ENCODE measurements at places on chromosomes 6 and 20.

DNA sequence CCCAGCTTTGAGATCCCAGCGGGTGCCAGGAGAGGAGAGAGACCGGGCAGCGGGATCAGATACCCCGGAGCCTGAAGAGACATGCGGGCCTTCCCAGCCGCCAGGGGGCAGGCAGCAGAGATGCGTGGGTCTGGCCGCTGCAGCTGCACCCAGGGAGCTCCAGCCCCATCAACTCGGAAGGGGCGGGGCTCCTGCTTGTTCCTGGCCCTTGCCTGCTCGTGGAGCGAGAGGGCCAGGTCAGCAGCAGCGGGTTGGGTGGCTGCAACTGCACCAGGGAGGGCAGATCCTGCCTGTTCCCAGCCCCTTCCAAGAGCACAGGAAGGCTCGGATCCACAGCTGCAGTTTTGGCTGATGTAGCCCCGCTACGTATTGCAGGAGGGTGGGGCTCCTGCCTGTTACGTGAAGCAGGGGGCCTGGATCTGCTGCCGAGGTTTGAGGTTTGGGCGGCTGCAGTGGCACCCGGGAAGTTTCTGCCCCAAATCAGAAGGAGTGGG lies 532.8 kb downstream of the RFPL4B start:
- DNase-seq, result no peak

GRCh38 chr6:48866682-48867081 lies 596.4 kb downstream of the MMUT start:
- DNase-seq, result no peak

- no peak for DNase-seq
Observed at GRCh38 chr20:15297059-15297875, 959.9 kb upstream of the FLRT3 start.

GRCh38 chr6:1747531-1747930 lies 137.8 kb downstream of the FOXC1 start:
- no peak for DNase-seq

- DNase-seq, result no peak
Observed at GRCh38 chr6:26246058-26246457, 118.9 kb upstream of the BTN3A2 start.

- no peak for DNase-seq
Observed at GRCh38 chr6:15953152-15953880, 175.6 kb upstream of the MYLIP start.

DNA sequence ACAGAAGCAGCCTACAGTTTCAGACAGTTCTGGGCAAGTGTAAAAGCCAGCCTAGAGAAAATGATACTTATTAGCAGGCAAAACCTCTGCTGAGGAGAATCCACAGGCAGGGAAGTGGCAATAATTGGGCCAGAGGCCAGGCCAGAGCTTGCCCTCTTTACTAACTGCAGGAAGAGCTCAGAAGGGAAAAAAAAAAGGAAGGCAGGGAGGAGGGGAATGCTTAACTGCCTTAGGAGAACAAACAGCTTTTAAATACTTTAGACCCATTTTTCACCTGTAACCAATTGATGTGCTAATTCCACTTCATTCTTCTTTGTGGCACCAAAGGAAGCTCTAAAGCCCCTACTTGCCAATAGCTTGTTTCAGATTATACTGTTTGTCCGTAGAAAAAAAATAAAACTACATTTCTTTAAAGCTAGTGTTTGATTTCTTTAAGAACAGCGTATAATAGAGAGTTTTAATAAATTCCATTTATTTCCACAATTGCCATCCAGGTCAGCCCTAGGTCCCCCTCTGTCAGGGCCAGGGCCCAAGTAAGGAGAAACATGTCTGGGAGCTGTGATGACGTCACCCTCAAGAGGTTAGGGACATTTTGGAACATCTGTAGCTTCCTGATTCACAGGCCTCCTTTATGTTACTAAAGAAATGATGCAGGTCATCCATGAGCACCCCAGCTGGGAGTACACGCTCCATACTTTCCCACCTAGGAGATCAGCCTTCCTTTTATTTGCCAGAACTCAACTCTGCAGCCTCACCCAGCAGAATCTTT lies 384.3 kb downstream of the CDC5L start:
- DNase-seq, result no peak

DNA sequence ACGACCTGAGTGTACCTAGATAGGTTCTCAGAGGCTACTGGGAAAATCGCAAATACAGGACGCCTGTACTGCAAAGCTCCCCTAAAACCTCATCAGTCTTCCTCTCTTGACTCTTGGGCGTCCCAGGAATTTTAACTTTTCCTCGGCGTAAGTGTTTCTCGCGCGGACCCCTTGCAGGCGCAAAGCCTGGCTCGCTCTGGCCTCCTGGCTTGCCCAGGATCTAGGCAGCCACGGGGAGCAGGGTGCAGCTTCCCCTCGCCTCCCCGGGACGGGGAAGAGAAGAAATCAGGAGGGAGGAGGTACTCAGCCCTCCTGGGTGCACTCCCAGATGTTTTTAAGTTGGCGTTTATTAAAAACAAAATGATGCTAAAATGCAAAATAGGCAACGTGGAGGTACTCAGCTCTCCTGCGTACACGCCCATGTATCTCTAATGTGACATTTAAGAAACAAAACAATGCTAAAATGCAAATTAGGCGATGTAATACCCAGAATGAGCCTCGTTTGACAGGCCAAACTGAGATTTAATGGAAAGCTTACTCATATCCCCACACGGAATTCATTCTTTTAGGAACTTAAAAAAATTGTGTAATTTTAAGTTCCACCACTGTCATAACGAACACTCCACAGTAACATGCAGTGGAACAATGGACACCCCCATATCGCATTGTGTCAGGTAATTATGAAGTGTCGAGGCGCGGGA lies 1.6 kb upstream of the SOBP start:
- DNase-seq, result no peak

- DNase-seq, result peak; percentile 11
Observed at GRCh38 chr6:41780551-41781365, at the start of gene PRICKLE4. PRICKLE4 (plus strand) TSS chr6:41780782; CDS start chr6:41783474, 2,692 bp downstream.

DNA sequence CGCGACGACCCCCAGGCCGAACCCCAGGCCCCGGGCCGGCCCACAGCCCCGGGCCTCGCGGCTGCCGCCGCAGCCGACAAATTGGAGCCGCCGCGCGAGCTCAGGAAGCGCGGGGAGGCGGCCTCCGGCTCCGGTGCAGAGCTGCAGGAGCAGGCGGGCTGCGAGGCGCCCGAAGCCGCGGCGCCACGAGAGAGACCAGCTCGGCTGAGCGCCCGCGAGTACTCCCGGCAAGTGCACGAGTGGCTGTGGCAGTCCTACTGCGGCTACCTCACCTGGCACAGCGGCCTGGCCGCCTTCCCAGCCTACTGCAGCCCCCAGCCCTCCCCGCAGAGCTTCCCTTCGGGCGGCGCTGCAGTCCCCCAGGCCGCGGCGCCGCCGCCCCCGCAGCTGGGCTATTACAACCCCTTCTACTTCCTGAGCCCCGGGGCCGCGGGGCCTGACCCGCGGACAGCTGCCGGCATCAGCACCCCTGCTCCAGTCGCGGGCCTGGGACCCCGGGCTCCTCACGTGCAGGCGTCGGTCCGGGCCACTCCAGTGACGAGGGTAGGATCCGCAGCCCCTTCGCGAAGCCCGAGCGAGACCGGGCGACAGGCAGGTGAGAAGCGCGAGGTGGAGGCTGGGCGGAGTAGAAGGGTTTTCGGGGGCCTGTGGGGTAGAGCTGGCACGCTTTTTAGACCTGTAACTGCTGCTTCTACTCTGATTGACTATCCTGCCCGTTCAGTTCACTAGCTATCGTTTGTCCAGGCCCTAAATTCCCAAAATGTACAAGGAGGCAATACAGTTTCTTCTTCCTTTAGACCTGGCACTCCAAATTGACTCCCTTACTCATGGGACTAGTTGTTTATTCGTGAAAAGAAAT lies 654 bp downstream of the FAM8A1 start:
- peak; percentile 41 for DNase-seq

DNA sequence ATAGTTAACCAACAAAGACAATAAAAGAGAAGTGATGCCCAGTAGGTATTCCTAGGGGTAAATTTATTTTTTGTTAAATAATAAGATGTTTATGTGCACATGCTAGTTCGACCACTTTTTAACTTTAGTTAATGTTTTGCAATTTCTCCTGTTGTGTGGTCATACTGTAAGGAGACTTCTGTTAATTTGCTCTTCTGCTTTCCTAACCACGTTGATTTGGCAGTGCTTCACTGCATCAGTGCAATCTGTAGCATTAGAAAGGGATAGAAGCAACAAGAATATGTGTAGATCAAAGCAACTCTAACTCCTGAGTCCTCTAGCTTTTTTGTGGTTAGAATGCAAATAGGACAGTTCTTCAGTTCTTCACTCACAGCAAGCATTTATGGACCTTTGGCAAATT lies 13.9 kb downstream of the MYB start:
- no peak for DNase-seq

GRCh38 chr20:58722877-58723627 lies 30.5 kb downstream of the NPEPL1 start:
- no peak for DNase-seq

DNA sequence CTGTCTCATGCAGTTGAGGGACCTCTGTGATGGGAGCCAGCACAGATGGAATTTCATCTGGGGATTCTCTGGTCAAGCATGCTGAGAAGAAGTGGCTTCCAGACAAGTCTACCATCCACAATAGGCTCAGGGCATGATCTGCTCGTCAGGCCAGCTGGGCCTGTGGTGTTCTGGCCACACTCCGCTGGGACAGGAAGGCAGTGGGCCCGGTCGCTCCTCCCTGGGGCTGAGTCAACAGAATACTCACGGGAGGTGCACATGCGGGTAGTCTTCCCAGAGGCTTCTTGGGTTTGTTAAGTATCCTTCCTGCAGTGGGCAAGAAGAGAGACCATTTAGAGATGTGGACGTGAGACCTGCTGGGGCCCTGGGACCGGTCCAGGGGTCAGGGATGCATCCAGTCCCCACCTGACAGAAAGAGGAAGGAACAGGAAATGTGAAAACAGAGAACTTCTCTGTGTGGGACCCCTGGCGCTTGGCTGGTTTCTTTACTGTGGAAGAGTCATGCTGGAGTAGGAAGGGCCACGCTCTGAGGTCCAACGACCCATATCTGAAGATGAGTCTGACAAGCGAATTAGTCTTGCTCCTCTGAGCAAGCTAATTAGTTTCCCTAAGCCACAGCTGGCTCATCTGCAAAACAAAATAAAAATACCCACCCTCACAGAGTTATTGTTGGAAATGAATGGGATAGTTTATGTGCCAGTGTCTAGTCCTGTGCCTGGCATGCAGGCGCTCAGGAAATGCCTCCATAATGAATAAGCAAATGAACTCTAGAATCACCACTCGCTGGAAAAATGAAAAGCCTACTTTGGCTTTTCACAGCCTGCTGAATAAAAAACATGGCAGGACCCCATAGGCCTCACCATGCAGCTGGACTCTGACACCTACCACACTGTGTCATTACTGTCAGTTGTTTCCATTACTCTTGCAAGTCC lies 67.3 kb downstream of the TRAM2 start:
- DNase-seq, result no peak

DNA sequence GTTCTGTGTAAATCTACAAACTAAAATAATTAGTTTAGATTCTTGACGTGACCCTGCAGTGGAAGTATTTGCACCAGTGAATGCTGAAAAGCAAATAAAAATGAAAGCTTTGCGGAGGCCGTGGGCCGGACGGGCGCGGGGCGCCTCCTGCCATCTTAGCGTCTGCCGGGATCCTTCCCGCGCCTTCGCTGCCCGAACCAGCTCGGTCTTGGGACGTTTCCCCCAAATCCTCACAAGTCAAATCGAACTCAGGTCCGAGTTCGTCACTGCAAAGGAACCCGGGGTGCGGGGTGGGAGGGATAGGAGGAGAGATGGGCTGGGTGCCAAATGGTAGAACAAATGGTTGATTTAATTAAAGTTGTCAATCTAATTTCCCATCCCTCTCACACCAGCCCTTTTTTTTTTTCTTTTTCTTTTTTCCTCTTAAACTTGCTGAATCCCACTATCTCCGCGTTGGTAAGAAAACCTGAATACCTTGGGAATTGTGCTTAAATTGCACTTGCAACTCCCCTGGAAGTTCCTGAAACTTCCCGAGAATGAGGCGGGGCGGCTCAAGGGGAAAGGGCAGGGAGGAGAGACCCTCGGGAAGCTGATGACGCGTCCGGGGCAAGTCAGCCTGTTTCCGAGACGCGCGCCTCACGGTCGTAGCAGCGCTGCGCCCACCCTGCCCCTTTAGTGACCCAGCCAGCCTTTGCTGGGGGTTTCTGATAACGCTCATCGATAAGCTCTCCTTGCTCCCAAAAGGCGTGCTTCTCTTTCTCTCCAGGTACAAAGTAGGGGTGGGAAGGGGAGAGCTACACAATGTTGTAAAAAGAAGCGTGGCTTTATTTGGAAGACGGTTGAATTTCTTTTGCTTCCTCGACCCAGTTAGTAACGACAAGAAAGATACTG lies 1.8 kb downstream of the GJA1 start:
- peak; percentile 8 for DNase-seq

DNA sequence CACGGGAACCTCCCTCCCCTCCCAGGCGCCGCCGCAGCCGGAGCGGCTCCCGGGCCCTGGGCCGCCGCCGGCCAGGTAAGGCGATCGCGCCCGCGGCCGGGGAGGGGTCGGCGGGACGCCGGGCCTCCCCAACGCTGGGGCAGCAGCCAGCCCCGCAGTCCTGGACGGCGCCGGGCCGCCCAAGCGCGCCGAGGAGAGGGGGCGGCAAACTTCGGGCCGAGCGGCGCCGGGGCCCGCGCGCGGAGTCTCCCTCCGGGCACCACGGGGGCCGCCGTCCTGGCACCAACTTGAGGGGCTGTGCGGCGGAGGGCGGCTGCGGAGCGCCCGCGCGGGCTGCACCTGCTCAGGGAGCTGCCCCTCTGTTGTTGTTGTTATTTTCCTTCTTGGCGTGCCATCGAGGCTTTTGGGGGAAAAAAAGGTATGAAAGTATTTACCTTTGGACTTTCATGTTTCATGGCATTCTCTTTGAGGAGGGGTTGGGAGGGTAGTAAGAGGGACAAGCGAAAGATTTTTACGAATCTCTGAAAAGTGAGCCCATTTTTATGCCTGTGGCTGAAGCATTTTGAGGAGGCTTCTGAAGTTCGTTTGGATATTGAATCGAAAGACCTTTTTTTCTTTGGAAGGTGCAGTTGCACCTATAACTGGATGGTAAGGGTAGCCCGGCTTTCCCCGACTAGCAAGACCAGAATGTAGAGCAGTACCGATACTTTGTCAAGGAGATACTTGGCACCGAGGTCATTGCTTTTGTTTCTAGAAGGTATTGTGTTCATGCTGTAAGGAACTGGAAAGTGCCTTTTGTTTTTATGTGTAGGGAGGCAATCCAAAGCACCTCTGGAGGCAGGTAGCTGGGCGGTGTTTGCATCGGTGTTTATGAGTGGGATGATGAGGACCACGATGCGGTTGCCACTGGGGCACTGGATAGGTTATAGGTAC lies at the start of gene RNF182:
Gene RNF182 (plus strand): TSS at position 4 of the 933 bp plus-strand sequence. CDS start 52,168 bp downstream, outside the sequence.
- no peak for DNase-seq

DNA sequence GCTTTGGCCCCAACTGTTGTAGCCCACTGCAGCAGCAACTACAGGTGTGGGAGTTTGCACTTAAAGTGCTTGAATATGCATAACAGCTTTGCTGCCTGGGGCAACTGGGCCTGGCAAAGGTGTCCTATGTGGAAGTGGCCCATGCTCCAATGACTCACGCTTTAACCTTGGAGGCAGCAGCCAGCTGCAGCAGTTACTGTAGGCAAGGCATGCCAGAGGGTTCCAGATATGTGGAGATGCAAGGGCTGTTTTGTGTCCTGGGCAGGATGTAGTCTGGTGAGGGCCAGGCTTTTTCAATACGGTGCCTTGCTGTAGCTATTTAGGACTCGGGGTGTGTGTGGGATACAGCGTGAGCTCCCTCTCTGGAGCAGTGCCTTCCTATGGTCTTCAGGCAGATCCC lies 150.3 kb downstream of the NKAIN2 start:
- DNase-seq, result no peak

- no peak for DNase-seq
Observed at GRCh38 chr6:170450916-170451761, 102.0 kb downstream of the PSMB1 start.

Measured in stimulated activated CD4-positive, alpha-beta T cell treated with anti-CD3 and anti-CD28 coated beads, Interleukin-12 subunit alpha, Interleukin-12 subunit beta, amount 100 ng/mL, for 4 hours (primary cell).